ENCODE measurements at places on chromosomes 2 and 18.

GRCh38 chr2:176643646-176644045 is 374.4 kb downstream of the MTX2 start:
- no peak for DNase-seq

GRCh38 chr2:20188851-20189250 is 36.1 kb downstream of the SDC1 start:
- DNase-seq = no peak

DNA sequence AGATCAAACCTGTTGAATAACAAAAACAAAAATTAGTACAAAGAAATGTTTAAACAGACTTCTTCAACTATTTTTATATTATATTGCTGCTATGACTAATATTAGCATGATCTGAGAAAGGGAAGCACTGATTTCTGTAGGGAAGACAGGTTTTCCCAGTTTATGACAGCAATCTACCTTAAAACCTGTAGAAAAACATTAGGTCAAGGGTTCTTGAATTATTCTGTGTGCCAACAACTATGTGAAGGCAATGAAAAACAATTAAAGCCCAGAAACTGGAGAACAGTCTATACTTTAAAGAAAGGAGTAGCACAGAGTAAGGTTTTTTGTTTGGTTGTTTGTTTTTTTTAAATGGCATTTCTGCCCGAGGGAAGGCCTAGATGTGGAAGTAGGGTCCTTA is 23.3 kb downstream of the PUM2 start:
- no peak for DNase-seq

- no peak for DNase-seq
These were observed 185.9 kb downstream of the ZNF521 start for GRCh38 chr18:25166113-25166512.

GRCh38 chr2:160228141-160228917 is 28.3 kb upstream of the ITGB6 start:
- no peak for DNase-seq

- DNase-seq = no peak
These were observed 126.8 kb downstream of the CDH20 start for GRCh38 chr18:61459896-61460648.

GRCh38 chr18:37913051-37913450 is 347.5 kb upstream of the CELF4 start:
- DNase-seq = no peak

GRCh38 chr2:171675810-171676345 is 11.4 kb upstream of the DYNC1I2 start:
- no peak for DNase-seq

DNA sequence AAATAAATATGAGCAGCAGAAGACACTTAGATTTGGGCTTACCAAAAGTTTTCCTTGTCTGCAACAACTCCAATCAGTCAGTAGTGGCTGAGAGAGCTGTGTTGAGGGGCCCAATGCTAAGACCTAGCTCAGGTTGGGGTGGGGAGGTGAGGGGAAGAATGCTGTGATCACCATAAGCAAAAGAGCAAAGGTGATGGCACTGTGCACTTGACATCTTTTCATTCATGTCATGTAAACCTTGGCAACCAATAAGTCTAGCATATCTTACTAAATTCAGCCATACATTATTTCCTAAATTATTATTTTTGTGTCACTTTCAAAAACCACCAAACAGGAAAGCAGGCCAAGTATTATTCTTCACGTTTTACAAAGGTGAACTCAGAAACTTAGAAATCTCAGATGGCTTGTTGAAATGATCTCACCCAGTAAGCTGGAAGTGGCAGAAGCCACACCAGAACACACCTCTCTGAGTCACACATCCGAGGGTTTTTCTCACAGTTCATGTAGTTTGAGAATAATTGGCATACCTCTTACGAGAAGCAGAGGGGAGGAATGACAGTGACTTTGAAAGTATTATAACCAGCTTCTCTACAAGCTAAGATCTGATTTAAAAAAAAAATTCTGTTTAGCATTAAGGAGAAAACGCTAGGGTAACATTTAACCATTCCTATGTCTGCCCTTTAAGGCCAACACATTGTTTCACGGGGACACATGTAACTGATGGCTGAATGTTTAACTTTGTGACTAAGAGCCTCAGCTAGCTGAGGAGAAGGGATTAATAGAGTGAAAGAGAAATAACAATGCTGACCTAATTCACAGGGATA is 43.3 kb upstream of the SETBP1 start:
- DNase-seq = no peak

DNA sequence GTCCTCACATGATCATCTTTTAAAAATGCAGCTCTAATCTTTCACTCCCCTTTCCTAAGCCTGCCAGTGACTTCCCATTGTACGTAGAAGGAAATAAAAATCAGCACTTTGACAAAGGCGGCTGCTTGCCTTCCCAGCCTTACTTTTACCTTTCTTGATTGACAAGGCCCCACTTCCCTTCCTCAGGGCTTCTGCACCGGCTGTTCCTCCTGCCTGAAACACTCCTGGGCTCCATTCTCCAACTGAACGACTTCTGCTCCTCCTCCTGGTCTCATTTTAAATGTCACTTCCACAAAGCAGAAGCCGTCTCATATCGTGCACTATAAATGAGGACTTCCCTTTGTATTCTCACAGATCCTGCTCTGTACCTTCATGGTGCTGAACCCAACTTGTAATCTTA is 56.1 kb downstream of the OSBPL6 start:
- DNase-seq = no peak

DNA sequence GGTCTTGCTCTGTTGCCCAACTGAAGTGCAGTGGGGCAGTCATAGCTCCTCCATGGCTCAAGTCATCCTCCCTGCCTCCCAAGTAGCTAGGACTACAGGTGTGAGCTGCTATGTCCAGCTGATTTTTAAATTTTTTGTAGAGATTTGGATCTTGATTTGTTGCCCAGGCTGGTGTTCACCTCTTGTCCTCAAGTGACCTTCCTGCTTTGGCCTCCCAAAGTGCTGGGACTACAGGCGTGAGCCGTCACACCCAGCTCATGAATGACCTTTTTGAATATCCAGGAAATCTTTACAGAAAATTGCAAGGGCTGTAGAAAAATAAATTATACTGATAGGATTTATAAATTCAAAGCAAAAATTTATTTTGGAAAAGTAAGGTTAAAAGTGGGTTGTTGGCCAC is 17.4 kb downstream of the ACTR3 start:
- DNase-seq = no peak

DNA sequence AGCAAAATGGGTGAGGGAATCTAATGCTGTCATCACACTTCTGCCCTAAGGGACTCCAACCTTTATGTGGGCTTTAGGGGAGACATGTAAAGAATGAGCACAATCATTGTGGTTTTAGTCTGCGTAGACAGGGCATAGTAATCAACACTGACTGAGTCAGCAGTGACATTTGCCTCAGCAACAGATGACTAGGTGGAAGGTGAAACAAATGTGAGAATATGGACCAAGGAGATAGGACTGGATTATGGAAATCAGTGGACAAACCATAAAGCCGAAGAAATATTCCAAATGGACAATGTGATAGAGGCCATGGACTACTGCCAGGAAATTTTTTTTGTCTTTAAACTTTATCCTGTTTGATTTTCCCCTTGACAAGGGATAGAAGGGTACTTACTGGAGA is 83.9 kb downstream of the PDK1 start:
- no peak for DNase-seq

DNA sequence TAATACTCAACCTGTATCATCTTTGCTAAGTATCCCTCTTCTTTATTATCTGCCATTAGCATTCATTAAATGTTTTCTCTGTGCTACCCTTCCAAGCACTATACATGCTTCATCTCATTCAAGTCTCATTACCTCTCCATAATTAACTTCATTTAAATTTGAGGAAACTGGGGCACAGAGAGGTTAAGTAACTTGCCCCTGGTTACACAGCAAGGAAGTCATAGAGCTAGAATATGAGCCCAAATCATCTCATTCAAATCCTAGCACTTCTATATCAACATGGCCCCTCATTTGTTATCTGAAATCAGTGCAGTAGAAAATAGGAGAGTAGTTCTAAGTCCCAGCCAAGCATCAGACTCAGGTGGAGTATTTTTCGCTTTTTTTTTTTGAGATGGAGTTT is 4.4 kb downstream of the MRPL35 start:
- DNase-seq = no peak

DNA sequence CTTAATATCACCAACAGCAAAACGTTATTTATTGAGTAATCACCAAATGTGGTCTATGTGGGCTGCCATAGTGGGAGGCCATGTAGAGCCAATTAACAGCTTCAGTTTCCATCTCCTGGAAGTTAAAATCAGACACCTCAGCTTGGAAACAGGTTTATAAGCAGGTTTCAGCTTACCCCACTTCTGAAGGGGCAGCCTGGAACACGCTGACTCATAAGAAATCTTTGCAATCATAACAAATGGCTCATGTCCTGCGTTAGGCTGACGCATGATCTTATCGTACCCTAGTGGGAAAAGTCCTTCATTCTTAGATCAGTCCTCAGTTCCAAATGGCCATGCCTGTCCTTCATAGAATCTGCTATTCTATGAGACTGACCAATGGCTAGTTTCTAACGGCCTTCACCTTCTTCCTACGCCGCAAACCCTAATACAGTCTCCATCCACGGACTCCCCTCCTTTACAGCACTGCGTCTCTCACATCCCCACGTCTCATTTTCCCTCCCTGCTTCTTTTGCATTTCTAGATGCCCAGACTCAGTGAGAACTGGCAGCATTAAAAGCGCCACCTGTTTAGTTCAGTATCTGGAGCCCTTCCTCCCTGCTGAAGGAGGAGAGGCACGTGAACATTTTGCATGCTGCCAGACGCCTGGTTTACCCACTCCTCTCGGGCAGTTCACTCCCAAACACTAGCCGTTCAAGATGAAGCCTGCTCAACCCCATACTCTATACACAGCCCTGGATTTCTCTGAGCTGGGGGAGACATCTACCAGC is 24.2 kb upstream of the BZW1 start:
- DNase-seq = no peak

GRCh38 chr2:215536510-215536909 is 100.6 kb upstream of the FN1 start:
- no peak for DNase-seq

DNA sequence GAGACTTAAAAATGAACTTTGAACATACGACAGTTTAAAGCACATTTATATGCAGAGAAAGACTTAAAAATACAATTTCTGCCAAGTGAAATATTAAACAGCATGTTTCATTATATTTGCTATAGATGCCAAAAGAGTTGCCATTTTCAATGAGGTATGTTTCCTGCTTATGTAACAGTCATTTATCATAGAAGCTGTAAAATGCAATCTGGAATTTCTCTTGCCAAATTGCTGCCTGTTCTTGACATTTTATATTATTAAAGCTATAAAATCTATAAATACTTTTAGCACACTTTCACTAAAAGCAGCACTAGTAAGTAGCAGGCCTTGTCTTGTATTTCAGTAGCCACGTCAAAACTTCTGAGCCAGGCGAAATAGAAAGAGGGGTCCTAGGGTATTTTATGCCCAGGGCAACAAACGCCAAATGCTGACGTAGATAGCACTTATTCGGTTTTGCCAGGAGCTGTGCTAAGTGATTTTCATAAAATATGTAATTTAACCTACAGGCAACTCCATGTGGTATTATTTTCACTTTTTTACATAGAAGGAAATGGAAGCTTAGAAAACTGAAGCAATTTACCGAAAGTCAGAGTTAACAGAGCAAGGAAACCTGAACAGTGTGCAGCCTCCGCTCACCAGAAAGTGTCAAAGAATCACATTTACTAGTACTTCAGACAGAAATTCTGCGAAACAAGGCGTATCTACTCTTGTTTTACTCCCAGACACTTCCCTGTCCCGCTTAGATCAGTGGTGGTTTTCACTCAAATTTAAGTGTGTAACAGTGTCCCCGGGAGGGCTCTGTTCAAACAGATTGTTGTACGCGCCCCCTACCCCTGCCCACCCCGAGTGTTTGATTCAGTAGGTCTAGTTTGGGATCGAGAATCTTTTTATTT is 1.2 kb upstream of the CYP20A1 start:
- DNase-seq = no peak

GRCh38 chr2:145538661-145539350 is 1018.9 kb upstream of the ZEB2 start:
- DNase-seq = no peak

DNA sequence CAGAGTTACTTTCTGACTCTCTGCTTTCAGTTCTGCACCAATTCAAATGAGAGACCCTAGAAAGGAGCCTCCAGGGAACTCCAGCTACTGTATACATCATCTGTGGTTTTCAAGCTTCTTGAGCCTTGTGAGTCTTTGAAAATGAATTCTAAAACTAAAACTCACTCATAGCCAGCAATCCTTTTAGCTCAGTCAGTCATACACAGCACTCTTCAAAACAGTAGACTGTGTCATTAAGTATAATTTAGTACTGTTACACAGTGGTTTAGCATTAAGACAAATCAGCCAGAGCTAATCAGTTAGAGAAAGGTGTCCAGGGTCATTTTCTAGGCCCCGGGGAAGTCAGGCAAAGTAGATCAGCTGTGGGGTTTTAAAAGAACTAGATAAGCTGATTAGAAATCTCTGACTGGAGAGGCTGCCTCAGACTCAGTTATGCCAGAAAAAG is 322.1 kb upstream of the THUMPD2 start:
- no peak for DNase-seq

DNA sequence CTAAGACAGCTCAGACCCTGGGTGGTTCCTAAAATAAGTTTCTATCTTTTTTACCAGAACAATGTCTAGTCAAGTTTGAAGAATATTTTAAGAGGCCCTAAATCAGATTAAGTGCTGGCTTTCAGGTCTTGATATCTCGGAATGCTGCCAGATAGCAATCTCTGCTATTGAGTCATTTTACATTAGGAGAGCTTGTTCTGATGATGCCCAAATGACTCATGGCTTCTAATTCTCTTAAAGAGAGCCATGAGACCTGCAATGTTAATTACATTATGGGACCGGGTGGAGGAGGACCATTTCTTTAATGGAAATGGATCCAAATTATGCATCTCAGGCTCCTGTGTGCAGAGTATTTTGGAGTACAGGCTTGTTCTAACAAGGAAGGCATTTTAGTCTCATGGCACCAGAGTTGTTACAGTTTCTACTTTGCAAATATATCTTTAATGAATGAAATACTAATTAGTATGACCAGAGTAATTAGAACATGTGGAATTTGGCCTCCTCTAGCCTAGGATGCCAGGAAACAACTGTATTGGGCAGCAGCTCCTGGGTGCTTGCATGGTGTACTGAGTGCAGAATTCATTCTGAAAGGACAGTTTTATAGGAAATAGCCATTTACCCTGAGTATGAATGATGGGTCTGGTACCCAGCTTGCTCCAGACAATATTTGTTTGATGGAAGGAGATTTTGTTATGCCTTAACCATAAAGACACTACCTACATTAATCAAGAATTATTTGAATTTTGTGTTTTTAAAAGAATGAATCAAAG is 94.0 kb upstream of the SULT1C3 start:
- DNase-seq = no peak

- no peak for DNase-seq
These were observed 150.6 kb downstream of the ZNF236 start for GRCh38 chr18:76972846-76973519.

- DNase-seq = no peak
These were observed 15.2 kb downstream of the INPP5D start for GRCh38 chr2:233075141-233075965.

GRCh38 chr2:8270699-8271098 is 411.2 kb upstream of the ID2 start:
- DNase-seq = no peak

GRCh38 chr2:160063271-160063670 is 856 bp upstream of the PLA2R1 start:
- no peak for DNase-seq
